ENCODE measurements at places on chromosomes 16 and 17.

DNA sequence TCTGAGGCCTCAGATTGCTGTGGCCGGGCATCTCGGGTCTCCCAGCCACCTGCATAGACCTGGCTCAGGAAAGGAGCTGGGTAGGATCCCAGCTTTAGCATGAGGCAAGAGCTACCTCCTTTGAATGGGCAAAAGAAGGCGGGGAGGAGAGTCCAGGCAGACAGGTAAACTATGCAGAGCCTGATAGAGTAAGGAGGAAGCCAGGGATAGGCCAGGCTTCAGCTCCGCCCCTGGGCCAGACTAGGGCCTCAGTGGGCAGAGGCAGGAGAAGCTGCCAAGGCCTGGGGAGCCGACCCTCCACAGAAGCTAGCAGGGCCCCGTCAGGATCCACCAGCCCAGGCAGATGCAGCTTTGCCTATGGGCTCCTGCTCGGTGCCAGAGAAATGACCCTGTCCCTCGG is 22.6 kb upstream of the UBE2G1 start:
- DNase-seq, result no peak

- DNase-seq, result no peak
Observed at GRCh38 chr17:59725691-59726090, 18.2 kb downstream of the VMP1 start.

DNA sequence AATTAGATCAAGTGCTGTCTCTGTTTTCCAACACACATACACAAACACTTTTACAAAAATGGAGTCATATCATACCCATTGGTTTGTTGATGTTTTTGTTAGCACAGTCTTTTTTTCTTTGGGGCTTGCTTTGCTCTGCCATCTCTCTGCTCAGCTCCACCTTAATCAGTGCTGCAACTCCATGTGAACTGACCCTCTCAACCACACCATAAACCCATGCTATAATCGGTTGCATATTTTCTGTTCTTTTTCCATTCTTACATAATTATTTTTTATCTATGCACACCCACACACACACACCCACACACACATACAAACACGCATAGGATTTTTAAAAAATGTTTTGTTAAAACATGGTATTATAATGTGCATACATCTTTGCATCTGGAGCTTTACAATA is 91.0 kb upstream of the CDH13 start:
- DNase-seq, result no peak

DNA sequence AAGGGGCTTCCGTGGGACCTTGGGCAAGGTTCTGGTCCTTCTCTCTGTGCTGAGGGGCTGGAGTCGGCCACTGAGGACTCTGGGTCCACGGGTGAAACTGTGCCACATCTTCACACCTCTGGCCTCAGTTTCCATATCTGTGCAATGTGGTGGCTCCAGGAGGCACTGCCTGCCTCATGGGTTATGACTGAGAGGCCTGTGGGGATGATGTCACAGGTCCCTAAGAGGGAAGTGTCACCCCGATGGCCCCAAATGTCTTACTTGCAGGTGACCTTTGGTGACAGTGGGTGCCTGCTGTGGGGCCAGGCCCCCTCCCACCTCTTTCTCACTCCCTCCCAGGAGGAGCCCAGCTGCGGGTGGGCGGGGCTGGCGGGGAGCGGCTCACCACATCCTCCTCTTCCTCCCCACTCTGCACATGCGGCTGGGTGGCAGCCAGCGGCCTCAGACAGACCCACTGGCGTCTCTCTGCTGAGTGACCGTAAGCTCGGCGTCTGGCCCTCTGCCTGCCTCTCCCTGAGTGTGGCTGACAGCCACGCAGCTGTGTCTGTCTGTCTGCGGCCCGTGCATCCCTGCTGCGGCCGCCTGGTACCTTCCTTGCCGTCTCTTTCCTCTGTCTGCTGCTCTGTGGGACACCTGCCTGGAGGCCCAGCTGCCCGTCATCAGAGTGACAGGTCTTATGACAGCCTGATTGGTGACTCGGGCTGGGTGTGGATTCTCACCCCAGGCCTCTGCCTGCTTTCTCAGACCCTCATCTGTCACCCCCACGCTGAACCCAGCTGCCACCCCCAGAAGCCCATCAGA is at the start of gene IL21R:
Gene IL21R, plus strand, starts transcription at position 407 of the 801 bp plus-strand sequence. CDS start 27,898 bp downstream, outside the sequence.
- peak; percentile 68 for DNase-seq

DNA sequence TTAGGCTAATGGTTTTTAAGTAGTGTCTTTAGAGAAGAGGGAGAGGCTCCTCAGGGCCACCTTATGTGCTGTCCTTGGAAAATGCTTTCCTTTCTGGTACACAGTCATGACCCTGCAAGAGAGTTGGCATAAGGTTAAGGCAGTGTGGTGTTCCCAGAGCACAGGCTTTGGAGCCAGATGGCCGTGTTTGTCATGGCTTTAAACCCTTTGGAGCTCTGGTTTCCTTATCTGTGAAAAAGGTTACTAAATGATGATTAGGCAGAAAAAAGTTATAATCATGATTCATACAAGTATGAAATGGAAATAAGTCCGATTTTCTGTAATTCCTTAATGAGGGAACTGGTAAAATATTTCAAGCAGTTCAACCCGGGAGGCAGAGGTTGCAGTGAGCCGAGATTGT is 13.2 kb downstream of the UTP4 start:
- no peak for DNase-seq

GRCh38 chr17:50027881-50028735 is 27.8 kb upstream of the ITGA3 start:
- DNase-seq, result no peak
